Endothelial cell of umbilical vein (primary cell): ENCODE measurements at places on chromosomes 6 and 20. TPM values are rescaled to one million over a fixed set of nuclear protein-coding genes. Genes with fewer than 3 reads are reported as not detected.
A peak's percentile ranks its signal among the peaks of the same experiment; 100 is the strongest.

DNA sequence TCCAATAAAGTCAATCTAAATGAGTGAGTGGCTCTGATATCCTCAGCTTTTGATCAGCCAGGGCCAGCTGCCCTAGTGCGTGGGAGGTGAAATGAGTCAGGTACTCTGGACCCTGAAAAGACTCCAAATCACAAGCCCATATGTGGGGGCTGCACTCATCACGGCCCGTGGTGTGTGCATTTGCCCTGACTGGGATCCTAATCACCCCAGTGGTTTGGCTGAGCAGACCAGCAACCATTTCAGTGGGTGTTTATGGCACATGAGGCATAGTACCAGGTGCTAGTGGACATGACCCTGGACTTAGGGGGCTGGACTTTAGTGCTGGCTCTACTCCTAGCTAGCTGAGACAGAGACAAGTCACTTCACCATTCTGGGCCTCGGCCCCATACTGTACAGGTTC, 39.4 kb downstream of the SCML4 start:
- no peak for DNase-seq

DNA sequence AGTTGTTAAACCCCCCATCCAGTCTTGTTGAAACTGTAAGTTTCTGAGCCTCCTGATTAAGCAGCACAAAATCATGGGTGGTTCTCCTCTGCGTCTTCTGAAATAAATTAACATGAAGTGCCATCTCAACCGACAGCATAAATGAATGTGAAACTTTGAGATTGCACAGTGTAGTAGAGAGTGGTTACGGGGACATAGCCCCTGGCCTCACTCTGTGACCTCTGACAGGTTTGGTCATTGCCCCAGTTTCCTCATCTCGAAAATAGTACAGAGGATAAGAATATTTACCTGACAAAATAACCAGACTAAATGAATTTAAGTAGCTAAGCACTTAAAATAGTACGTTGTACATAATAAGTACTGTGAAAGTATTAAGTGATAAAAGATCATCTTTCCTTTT, 19.1 kb downstream of the NKX2-4 start:
- no peak for DNase-seq

- DNase-seq: no peak
These were observed 742.8 kb downstream of the MAFB start for GRCh38 chr20:39946053-39946810.

GRCh38 chr6:26336355-26337198, 28.4 kb upstream of the BTN3A2 start:
- DNase-seq: no peak

DNA sequence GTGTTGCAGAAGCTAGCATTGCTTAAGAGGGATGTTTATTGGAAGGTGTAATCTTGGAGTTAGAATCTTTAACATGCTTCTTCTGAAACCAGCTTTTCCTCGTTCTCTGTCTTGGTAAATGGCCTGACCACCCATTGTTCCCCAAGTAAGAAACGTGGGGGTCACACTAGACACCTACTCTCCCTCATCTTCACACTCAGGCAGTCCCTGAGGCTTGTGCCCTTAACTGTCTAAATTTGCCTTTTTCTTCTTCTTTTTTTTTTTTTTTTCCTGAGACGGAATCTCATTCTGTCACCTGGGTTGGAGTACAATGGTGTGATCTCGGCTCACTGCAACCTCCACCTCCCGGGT, 16.2 kb upstream of the ARFGEF2 start:
- no peak for DNase-seq

DNA sequence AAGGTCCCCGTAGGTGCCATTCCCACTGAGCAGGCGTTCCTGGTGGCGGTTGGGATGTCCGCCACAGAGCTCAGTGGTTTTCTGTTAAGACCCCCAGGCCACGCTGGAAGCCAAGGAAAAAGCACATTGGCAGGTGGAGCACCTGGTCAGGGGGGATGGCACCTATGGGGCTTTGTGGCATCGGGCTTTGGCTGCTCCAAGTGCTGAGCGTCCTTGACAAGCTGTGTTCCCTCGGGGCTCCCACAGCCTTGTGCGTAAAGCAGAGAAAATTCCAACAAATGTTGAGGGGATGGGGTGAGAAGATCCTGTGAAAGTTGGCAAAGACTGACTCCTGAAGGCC, 135.4 kb downstream of the JPH2 start:
- no peak for DNase-seq

- peak; percentile 49 for DNase-seq
These were observed 29.9 kb downstream of the SGK1 start for GRCh38 chr6:134287859-134288537.

DNA sequence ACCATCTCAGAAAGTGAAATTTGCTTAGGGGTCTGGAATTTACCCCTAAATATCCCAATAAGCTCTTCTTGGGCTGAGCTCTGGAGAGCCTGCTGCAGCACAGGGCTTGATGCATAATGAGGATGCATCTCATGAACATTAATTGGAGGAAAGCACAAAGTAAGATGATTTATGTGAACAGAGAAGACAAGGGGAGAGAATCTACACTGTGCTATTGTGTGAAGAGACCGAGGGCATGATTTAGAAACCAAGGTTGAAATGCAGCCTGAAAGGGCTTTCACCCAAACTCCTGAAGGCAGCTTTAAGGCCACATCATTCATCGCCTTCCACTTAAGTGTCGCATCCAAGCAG, 27.8 kb upstream of the GPR63 start:
- DNase-seq: no peak

- no peak for DNase-seq
These were observed 156.9 kb downstream of the GRIK2 start for GRCh38 chr6:101550451-101550850.

- no peak for DNase-seq
These were observed 811 bp upstream of the ARMH2 start for GRCh38 chr6:24799541-24799915.

DNA sequence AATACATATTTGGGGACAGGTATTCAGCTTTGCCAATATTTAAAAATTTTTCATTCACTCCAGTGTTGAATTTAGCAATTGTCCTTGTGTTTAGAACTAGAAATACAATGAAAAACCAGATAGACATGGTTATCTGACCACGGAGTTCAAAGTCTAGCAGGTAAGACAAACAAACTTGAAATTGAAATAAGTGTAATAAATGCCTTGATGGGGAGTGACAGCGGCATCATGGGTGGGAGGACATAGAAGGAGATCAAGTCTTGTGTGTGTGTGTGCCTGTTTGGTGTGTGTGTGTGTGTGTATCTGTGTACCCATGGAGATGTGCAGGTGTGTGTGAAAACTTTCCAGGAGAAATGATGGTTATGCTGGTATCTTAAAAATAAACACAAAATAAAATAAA, 750.0 kb upstream of the CITED2 start:
- no peak for DNase-seq

GRCh38 chr6:44256775-44257024, 628 bp downstream of the SLC35B2 start:
- no peak for DNase-seq

DNA sequence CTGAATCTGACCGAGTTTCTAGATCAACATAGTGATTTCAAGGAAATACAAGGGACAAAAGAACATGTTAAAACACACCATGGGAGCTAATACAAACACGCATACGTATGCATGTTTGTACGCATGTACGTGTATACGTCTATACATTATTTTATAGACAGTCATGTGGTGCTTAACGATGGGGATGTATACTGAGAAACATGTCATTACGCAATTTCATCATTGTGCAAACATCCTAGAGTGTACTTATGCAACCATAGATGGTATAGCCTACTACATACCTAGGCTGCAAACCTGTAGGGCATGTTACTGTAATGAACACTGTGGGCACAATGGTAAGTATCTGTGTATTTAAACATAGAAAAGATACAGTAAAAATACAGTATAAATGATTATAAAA, 25.0 kb upstream of the NELFCD start:
- DNase-seq: no peak

DNA sequence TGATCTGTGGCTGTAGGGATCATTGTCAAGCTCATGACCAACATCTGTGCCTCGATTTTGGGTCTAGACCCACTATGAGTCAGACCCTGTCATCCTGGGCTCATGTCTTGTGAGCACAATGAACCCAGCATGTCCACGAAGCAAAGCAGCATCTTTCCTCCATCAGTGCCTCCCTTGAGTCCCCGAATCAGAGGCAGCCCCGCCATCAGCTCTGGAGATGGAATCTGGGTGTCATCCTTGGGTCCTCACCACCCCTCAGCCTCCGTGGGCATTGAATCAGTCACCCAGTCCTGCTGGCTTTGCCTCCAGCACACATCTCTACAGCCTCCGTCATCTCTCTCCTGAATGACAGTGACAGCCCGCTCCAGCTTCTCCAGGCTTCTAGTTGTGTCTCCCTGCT, 56.9 kb downstream of the CHMP4B start:
- DNase-seq: no peak

DNA sequence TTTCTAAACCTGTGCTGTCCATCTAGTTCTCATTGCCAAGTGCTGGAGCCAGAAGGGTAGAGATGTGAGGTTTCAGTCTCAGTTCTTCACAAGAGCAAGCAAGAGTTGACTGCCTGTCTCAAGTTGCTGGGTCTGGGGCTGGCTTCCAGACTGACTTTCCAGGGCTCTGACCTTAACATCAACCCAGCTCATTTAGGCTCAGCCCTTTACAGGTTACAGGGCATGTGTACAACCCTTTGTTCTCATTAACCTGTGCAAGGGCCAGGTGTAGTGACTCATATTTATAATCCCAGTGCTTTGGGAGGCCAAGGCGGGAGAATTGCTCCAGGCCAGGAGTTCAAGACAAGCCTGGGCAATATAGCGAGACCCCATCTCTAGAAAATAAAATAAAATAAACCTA, 30.6 kb downstream of the FITM2 start:
- DNase-seq: no peak

- DNase-seq: no peak
These were observed 163.8 kb upstream of the FBXL4 start for GRCh38 chr6:99111590-99111989.

GRCh38 chr6:145235207-145235606, 500.1 kb downstream of the EPM2A start:
- DNase-seq: no peak

DNA sequence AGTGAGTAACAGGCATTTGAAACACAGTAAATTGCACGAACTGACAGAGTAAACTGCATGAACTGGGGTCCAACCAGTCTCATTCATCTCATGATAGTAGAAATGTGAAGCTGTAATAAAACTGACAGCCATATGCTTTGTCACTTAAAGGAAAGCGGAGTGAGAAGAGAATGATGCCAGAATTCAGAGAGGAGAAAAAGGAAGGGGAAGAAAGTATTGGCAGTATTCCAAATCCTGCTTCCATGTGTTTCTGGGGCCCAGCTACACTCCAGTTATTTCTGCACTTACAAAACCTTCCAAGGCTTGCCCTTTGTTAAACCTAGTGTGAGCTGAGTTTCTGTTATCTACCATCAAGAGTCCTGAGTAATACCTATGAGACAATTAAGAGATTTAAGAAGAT, 17.2 kb downstream of the SNX14 start:
- peak; percentile 42 for DNase-seq

- DNase-seq: no peak
These were observed 22.4 kb downstream of the SLC9A8 start for GRCh38 chr20:49835031-49835430.

- DNase-seq: no peak
These were observed 28.7 kb downstream of the PYGB start for GRCh38 chr20:25276533-25277050.

DNA sequence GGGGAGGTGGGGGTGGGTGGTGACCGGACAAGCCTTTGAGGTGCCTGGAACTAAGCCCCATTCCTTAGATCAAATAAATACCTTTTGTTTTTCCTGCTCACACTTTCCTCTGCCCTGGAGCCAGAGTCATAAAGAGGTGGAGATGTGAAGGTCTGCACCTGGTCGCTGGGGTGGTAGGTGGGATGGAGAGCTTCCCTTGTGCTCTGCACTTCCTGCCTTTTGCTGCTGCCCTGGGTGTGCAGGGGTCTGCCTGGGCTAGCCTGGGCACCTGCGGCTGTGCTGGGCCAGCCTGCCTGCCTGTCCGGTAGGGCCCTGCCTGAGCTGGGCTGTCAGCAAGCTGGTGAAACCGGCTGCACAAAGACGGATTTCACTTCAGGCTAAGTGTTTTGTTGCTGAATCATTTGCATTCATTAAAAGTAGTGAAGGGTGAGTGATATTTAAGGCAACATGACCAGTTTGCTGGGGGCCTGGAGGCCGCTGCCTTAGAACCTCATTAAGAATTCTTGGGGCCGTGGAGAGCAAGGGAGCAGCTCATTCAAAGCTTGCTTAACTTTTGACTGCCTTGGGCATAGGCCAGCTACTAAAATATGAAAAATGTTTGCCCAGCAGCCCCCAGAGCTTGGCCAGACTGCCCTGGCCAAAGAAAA, 20.5 kb downstream of the PTK7 start:
- peak; percentile 35 for DNase-seq

- DNase-seq: no peak
These were observed 178.7 kb upstream of the TAB2 start for GRCh38 chr6:149138699-149139294.

DNA sequence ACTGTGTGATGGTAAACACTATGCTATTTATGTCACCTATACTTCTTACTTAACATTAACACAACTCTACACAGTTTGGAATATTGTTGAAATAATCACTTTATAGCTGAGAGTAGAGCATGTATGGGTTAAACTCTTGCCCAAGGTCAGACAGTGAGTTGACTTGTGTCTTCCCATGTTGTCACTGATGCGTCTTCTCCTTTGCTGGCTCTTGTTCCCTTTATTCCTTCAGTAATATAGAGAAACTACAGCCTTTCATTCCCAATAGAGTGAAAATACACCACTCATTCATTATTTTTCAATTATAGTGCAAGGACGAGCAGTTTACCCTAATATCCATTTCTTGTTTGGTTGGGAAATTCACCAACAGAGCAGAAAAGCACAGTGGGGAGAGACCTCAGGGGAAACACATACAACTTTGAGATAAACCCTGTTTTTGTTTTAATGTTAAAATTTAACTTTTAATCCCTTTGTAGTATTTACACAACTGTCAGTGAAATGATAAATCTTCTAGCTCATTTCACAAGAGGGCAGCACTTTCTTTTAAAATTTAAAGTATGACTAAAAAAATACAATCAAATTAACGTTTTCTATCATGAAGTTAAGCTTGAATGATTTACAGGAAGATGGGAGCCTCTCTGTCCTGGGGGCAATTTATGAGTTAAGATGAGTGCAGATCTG, 363.0 kb downstream of the UTRN start:
- DNase-seq: no peak

GRCh38 chr6:100240798-100241197, 223.9 kb downstream of the SIM1 start:
- DNase-seq: no peak

- DNase-seq: no peak
These were observed 270.4 kb upstream of the SGK1 start for GRCh38 chr6:134588267-134588666.

- DNase-seq: no peak
These were observed 348.1 kb downstream of the CDC5L start for GRCh38 chr6:44735630-44735963.

- no peak for DNase-seq
These were observed 158.3 kb upstream of the JAG1 start for GRCh38 chr20:10832141-10832540.

ACOT13 gene
- 15.3 and 24.1 TPM in 2 replicates for total RNA-seq

CST7 gene
- not detected in 2 replicates for total RNA-seq

HRH3 gene
- not detected in 2 replicates for total RNA-seq

VSTM2L gene
- total RNA-seq: not detected in 2 replicates

GJA10 gene
- not detected in 2 replicates for total RNA-seq

TFAP2D gene
- not detected in 2 replicates for total RNA-seq

EYA2 gene
- not detected in 2 replicates for total RNA-seq
